ENCODE measurements at places on chromosomes 4 and X.

DNA sequence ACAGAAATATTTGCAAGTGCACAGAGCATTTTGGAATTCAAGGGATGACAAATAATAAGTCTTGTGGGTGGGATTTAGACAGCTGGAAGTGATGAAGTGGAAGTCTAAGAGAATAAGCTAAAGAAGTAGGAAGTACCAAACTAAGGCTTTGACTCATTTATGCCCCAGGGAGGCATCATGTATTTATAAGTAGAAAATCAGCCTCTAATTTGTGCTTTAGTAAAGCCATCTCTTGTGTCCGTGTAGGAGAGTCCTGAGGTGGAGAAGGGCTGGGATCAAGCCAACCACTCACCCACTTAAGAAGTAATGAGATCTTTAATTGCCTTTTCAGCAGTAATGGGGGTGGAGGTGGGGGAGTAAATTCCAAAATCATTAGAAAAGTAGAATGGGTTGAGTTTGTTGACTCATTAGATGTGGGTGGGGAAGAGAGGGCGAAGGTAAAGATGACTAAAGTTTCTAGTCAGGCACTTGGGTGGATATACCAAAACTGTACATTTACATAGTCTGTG, 356.7 kb downstream of the STIM2 start:
- no peak for DNase-seq

DNA sequence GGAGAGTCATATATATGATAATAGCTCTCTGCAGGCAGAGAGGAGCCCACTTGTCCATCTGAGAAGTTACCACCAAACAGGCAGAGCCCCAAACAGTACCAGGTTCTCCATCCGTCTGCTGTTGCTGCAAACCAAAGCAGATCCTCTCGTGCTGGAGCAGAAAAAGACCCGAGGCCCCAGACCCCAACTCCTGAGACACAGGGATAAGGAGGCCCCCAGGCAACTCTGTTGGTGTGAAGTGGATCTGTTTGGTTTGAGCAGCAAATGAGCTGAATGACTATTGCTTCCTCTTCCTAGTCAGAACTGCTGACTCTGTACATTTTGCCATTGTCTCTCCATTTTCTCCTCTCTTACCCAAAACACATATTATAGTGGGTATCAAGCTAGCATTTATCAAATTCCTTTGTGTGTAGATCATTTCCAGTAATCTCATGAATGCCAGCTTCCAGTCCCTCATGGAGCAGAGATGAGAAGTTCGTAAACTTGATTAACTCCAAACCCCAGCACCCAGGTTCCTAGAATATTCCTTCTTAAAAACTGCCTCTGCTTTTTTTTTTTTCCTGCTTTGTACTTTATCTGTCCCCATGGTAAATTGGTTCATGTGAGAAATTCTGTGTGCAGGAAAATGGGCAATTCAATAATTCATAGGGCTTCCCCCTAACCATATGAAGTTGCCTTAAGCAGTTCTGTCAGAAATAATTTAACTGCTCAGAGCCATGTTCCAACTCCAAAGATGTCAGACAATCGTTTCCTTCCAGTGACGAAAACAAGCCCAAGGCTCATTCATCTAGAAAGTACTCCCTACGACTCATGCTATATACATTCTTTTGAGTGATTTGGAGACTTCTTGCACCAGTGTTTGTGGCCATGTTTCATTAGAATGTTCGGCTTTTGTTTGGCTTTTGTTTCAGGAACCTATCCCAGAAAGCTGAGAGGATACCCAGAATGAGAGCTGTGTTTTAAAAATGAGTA, 98.6 kb upstream of the ATXN3L start:
- no peak for DNase-seq

DNA sequence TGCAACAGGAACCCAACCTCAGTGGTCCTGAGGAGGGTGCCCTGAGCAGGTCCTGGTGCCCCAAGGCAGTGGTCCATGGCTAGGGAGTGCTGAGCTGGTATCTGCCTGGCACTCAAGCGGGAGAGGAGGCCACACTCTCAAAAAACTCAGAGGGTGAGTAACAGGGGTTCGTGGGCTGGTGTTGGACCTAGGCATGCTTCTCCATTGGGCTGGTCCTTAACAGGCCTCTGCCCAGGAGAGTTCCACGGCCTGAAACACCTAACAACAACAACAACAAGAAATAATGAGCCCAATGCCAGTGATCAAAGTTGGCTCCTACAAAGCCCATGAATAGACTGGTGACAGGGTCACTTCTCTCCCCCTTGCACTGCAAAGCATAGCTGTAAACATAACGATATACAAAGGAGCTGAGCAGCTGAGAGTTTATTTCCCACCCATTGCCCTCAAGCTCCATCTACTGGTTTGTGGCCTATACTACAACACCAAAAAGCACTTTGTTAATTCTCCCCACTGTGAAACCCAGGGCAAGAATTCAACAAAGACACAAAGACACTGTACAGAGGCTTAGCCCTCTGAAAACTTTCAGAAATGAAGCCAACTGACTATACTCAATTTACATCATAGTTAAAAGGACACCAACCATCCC, 736.1 kb upstream of the ADGRL3 start:
- no peak for DNase-seq

- no peak for DNase-seq
Observed at GRCh38 chr4:107255596-107255995, 219.5 kb upstream of the DKK2 start.

DNA sequence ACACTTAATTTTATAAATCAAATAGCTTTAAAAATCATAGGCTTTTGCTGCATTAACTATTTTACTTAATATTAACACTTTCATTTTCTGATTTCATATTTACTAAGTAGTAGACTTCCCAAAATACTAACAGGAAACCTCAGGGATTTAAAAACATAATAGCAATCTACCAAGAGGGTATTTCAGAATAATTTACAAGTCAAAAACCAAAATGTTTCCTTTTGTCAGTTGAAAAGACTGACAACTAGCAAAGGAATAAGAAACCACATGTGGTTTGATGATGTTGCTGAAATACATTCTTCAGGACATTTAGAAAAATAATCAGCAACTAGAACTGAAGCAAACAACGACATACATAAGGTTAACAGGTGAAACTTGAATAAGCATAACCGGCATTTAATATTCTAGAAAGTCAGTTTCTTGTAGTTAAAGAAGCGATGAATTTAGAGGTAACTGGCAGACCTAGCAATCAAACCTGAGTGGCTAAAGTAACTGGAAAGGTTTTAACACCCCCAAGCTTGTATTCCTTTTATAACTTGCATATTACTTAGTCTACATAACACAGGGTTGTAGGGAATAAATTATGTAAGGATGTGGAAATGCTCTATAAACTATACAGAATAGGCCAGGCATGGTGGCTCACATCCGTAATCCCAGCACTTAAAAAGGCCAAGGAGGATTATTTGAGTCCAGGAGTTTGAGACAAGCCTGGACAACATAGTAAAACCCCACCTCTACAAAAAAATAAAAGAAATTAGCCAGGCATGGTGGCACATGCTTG, 40.0 kb downstream of the DHX15 start:
- no peak for DNase-seq
